ENCODE measurements at places on chromosomes 2 and 18.
A peak's percentile ranks its signal among the peaks of the same experiment; 100 is the strongest.

DNA sequence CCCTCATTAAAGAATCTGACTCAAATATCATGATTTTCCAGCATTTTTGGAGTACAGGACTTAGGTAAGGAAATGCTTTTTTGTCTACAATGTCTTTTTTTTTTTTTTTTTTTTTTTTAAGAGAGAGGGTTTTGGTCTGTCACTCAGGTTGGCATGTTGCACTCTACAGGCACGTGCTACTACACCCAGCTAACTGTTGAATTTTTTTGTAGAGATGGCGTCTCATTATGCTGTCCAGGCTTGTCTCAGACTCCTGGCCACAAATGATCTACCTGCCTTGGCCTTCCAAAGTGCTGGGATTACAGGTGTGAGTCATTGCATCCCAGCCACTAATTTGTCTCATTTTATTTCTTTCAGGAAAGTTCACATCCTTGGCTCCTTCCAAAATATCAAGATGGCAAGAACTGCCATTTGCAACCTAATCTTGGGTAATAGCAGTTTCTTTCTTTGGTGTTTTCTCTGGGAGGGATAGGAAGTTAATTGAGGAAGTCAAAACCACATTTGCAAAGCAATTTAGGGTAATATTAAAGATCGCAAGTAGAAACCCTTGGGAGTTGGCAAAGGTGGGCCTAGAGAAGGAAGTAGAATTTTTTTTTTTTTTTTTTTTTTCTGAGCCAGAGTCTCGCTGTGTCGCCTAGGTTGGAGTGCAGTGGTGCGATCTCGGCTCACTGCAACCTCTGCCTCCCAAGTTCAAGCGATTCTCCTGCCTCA lies 15.5 kb downstream of the PNO1 start:
- DNase-seq, result no peak

GRCh38 chr18:41769265-41769664 lies 185.8 kb upstream of the PIK3C3 start:
- no peak for DNase-seq

DNA sequence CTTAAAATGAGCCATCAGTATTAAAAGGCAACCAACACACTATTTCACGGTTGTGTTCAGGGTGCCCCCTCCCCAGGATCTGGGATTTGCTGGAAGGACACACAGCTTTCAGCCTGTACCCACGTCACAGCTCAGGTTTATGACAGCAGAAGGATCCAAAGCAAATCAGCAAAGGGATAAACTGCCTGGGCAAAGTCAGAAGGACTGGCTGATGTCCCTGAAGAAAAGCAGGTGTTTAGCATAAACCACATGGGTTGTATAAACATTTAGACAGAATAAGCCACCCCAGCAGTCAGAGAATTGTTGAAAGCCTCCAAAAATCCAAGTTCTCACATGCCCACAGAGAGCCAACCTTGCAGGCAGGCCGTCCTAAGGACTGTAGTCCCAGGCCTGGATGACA lies 63.9 kb downstream of the CD226 start:
- no peak for DNase-seq

GRCh38 chr2:9637330-9637729 lies 6.5 kb upstream of the YWHAQ start:
- no peak for DNase-seq

DNA sequence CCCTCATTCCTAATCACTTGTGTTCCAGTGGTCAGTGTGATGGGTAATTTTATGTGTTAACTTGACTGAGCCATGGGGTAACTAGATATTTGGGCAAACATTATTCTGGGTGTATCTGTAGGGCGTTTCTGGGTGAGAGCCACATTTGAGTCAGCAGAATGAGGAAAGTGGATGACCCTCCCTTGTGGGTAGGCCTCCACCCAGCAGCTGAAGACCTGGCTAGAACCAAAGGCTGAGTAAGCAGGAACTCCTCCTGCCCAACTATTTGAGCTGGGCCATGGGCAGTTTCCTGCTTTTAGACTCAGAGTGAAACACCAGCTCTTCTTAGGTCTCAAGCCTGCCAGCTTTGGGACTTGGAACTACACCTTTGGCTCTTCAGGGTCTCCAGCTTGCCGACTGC lies 141.8 kb downstream of the ACKR3 start:
- DNase-seq, result no peak

DNA sequence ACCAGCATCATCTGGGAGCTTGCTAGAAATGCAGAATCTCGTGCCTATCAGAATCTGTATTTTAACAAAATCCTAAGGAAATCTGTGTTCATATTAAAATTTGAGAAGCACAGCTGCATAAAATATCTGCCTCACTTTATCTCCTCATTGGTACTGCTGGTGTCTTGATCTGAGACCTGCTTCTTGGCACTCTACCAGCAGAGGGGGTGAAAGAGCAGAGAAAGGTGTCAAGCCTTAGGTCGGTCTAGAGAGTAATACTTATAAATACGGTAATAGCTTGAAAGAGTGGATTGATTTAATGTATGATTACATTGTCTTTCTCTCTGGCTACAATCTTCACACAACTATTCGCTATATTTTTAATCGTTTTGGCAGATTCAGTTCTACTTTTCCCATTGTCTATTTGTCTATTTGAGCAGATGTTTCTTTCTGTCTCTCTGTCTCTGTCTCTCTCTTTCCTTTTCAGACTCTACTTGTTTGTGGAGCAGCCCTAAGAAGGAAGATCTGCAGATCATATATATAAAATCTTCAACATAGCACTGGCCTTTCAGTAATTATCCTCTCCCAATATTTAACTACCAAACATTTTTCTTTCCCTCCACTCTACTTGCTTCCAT lies 1.7 kb upstream of the GCG start:
- DNase-seq, result peak; percentile 28

- DNase-seq, result no peak
Observed at GRCh38 chr2:71474744-71475397, 21.5 kb downstream of the DYSF start.

- no peak for DNase-seq
Observed at GRCh38 chr2:100938031-100939026, 63.8 kb upstream of the RPL31 start.

GRCh38 chr2:65901756-65902155 lies 469.4 kb upstream of the SPRED2 start:
- no peak for DNase-seq

DNA sequence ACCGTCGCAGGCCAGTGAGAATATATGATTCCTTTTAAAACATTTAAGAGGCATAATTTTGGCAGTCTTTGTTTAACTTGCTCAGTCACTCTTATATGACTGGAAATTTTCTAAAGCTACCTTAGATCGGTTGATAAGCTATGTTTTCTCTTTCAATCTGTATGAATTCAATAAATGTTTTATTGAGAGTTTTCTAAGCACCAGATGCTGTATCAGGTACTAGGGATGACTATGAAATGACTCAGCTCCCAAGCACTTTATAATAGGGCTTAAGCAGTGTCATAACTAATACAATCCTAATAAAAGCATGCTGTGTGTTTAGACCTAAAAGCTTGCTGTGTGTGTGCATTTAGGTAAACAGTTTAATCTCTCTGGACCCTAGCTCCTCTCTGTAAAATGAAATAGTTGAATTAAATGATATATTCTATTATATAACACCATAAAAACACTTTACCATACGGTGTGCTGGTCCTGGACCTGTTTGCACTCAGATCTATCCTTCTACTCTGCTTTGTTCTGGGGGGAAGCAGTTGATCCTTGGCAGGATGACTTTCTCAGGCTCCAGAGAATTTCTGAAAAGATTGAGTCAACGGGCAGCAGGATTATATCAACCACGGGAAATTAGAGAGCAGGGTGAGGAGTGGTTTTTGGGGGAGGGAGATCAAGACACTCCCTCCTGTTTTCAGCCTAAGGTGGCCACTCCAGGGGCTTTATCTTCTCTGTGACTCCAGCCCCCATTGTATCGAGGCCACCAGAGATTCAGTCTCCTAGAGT lies 26.1 kb upstream of the SLC38A11 start:
- DNase-seq, result no peak

DNA sequence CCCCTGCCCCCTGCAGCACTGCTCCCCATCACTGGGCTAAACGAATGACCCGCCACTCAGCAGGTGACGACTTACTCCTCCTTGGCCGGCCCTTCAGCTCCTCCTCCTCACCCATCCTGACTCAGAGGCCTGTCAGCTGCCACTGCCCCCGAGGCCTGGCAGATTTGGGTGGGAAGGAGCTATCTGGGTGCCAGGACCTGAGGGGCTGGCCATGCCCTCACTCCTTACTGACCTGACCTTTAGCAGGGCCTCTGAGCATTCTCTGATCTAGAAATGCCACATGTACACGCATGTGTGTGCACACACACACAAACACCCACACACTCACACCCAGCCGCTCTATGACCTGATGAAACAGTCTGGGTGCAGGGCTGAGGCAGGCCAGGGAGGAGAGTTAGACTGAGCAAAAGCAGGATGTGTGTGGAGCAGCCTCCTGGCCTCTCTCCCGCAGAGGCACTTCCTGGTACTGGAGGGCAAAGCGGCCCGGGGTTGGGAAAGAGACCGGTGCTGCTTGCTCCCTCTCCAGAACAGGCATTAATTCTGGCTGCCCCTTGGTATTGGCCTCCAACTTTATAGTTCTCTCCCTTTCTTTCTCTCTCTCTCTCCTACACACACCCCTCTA lies 68.0 kb downstream of the ZFP36L2 start:
- DNase-seq, result peak; percentile 36

DNA sequence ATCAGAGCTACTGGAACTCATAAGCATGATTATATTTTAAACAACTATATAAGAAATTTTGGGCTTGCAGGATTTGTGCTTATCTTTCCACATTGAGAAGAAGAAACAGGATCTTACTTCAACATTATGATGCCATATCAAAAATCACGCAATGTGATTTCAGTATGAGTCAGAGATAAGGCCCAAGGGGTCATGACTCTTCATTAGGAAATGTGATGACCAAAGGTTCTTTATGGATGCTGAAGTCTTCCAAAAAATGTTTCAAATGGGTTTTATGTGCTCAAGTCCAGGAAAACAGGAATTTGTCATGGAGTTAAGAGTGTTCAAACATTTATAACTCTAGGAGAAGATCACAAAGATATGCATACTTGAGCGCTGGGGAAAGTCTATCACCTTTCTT lies 7.8 kb upstream of the SERPINB2 start:
- no peak for DNase-seq

GRCh38 chr2:159712929-159713420 lies 669 bp downstream of the MARCHF7 start:
- DNase-seq, result no peak

- no peak for DNase-seq
Observed at GRCh38 chr2:182593394-182593975, 122.6 kb upstream of the DNAJC10 start.

DNA sequence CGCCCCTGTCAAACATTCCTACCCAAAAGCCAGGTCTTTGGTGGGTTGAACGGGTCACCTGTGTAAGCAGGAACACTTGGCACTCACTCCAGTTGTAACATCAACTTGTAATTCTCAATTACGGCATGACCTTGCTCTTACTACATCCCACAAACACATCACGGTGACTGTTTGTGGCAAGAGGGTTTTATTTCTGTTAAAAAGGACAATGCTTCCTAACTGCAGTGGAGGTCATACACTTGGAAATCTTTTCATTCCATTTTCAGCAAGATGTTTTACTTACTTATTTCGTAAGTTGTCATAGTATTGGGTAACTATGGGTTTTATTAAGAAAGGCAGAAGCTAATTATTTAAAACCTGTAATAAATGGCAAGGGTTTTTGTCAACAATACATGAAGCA lies 126.1 kb downstream of the ZNF516 start:
- DNase-seq, result no peak

- no peak for DNase-seq
Observed at GRCh38 chr2:146853741-146854444, 990.9 kb upstream of the ACVR2A start.

DNA sequence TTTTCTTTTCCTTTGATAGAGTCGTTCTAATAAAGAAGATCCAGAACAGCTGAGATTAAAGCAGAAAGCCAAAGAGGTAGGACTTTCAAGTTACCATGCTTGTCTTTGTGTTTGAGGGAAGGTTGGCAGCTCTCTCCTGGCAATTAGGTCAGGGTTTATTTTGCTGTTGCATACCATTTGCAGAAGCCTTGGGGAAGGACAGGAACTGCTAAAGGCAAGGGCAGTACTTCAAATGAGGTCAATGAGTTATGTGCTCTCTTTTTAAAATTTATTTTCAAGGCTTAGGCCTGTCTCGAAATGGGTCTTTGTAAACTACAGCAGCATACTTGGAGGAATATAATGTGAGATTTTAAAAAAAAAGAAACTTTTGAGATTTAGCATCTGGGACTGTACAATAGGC lies 108.9 kb downstream of the TAF4B start:
- no peak for DNase-seq

DNA sequence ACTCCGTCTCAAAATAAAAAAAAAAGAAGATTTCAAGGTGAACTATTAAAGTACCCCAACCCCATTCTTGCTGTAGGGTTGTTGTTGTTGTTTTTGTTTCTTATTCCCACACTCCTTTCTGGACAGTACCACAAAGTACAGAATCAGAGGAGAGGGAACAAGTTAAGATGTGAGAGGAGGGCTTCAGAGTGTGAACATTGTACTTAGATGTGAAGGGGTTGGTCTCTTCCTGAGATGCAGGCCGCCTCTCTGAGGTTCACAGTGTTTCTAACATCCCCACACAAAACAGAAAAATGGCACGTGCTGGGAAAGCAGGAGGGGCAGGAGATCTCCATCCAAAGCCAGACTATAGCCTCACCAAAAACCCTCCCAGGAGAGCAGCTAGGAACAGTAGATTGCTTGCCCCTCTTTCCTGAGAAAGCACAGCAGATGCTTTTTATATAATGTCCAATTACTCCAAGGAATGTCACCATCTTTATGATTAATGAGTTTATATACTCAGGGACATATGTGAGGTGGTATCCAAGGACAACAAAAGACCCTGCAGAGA lies 22.6 kb downstream of the ADD2 start:
- DNase-seq, result no peak

DNA sequence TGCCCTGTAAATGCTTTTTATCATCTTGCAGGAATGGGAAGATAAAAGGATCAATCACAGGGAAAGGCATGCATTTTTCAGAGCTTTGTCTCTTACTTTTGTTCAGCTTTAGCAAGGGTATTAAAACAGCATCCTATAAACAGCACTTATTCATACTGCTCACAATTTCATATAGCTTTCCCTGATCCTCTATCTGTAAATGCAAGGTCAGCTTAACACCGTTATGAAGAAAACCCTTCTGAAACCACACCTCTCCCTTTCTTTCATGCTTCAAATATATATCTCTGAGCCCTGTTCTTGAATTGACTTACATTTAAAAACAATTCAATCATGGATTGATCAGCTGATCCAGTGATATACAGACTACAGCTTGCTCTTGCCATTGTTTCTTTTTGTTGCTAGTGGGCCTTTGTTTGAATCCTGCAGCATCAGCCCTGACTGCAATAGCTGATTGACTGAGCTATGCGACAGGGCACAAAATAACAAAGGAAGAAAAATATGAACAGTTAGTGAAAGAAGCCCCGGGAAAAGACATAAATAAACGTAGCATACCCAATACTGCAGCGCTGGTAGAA lies 795.5 kb upstream of the CDH2 start:
- no peak for DNase-seq

Data from activated CD4-positive, alpha-beta T cell treated with anti-CD3 and anti-CD28 coated beads for 1 hour (primary cell).